ENCODE measurements at places on chromosomes 13 and 19. TPM values are rescaled to one million over a fixed set of nuclear protein-coding genes. Genes with fewer than 3 reads are reported as not detected.

GRCh38 chr13:36214163-36214921 is at the start of gene SOHLH2:
Gene SOHLH2, minus strand, starts transcription at chr13:36214556. Its CDS starts 30 bp downstream, at chr13:36214526.
- DNase-seq: no peak

GRCh38 chr13:48560657-48561337 is 27.9 kb upstream of the RCBTB2 start:
- DNase-seq: no peak

KLK14 gene
- total RNA-seq: not detected

TMEM255B gene
- 7.4 TPM for total RNA-seq

DNA sequence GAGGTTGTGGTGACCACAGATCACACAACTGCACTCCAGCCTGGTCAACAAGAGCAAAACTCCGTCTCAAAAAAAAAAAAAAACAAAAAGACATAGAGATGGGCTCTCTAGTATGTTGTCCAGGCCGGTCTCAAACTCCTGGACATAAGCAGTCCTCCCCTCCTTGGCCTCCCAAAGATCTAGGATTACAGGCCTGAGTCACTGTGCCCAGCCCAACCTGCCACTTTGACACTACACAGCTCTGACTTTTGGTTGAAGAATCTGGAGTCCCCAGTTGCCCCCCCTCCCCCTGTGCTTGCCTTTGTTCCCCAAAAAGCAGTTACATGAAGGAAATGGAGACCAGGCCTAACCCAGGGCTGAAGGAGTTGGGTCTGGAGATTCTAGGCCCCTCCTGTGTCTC is 12.9 kb downstream of the CARM1 start:
- DNase-seq: peak; percentile 75

GRCh38 chr13:102536196-102536595 is 60.6 kb upstream of the TPP2 start:
- no peak for DNase-seq

DNA sequence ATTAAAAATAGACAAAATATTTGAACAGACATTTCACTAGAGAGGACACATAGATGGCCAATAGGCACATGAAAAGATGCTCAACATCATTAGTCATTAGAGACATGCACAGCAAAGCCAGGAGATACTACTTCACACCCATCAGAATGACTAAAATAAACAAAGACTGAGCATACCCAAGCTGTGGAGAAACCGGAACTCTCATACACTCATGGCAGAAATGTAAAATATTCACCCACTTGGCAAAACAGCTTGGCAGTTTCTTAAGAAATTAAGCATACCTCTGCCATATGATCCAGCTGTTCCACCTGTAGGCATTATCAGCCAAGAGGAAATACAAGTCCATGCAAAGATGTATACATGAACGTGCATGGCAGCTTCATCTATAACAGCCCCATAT is 213.4 kb downstream of the TSHZ3 start:
- DNase-seq: peak; percentile 60

DNA sequence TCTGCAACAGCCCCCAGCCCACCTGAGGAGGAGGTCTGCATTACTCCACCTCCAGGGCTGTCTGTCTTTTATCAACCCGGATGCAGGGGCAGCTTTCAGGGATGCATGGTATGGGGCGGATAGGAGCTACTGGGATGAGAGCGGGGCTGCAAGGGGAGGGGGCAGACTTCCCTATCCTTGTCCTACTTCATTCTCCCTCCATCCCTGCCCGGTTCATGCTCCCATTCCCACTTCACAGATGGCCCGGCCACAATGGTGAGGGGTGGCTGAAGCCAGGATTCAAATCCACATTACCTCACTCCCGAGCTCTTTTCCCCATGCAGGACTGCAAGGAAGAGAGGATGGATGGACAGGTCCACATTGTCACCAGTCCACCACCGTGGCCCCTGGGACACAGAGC is 40.5 kb upstream of the VSTM2B start:
- DNase-seq: no peak

- no peak for DNase-seq
Measured at GRCh38 chr13:112986470-112986869, 17.5 kb downstream of the MCF2L start.

- no peak for DNase-seq
Measured at GRCh38 chr13:46609726-46610125, 56.8 kb downstream of the LRCH1 start.

DNA sequence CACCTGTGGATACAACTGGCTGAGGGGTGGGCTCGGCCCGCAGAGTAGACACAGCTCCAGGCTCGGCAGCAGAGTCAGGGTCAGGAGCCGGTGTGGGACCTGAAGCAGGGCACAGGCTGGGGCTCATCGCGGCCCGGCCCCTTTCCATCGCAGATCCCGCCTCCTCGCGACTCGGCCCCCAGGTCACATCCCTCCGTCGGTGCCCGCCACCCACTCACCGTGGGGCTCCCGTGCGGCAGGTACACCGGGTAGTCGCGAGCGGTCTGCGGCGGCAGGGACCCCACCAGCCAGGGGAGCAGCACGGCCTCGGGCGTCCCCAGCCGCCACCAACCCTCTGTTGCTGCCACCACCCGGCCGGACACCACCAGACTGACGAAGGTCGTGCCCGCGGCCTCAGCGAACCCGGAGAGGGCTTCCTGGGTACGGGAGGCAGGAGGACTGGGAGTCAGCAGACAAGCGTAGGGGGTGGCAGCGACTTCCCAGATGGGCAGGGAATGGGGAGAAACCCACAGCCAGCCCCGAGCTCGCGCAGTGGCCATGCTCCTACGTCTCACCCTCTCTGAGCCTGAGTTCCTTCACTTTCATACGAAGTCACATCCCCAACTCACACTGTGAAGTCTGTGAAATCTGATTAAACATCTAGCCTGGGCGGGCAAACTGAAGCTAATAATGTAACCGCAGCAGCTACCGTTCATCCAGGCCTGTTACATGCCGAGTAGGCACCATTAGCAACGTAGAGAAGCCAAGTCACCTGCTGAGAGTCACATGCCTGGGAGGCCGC is 3.7 kb downstream of the FUZ start:
- DNase-seq: no peak

GRCh38 chr13:60851378-60851777 is 454.4 kb downstream of the TDRD3 start:
- DNase-seq: no peak

DNA sequence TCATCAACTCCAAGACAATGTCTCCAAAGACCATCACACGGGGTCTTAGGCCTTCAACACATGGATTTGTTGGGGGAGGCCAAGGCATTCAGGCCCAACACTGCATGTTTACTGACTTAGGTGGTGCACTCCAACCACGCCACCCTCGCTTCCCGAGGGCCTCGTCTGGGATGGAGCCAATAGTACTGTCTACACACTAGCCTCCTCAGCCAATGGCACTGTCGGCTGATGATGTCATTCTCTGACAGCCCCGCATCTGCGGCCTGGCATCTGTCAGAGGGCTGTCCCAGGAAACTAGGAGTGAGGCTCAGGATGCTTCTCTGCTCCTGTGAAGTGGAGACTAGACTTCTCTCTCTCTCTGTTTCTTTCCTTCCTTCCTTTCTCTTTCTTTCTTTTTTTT is 96.6 kb downstream of the TEX26 start:
- DNase-seq: no peak

GRCh38 chr19:18280247-18281081 is 958 bp downstream of the JUND start:
- DNase-seq: peak; percentile 84

GRCh38 chr19:27793128-27793643 is 1419.8 kb downstream of the UQCRFS1 start:
- DNase-seq: peak; percentile 84

GRCh38 chr19:40261631-40262030 is 23.5 kb downstream of the AKT2 start:
- DNase-seq: no peak

C19orf18 gene
- total RNA-seq: not detected

- DNase-seq: peak; percentile 55
Measured at GRCh38 chr19:18340990-18341868, 831 bp downstream of the PGPEP1 start.

- no peak for DNase-seq
Measured at GRCh38 chr13:23771552-23771951, 117.6 kb downstream of the MIPEP start.

KRTDAP gene
- total RNA-seq: not detected

HCN2 gene
- 1.9 TPM for total RNA-seq

DNA sequence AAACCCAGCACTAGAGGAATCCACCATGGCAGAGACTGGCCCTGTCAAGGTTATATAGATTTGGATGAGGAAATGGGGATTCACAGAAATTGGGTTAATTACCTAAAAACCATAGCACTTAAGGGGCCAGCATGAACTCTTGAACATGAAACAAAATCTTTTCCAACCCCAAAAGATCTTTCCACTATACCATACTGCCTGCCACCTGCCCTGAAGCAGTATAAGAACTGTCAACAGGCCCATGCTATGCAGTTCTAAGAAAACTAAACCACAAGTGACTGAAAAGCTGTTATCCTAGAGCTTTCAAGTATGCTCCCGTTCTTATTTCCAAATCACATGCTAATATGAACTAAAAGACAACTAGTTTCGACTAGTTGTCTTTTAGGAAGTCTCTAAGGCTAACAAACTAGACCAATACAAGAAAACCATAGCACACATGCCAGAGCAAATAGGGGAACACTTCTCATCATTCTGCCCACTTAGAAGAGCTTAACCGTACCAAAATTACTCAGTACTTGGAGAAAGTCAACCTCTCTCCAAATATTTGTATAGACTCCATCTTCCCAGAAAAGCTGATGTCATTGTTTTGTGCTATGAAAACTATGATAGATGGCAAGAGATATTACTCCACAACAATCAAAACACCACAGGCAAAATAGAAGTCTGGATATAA is 27.5 kb downstream of the HSPH1 start:
- DNase-seq: no peak

DNA sequence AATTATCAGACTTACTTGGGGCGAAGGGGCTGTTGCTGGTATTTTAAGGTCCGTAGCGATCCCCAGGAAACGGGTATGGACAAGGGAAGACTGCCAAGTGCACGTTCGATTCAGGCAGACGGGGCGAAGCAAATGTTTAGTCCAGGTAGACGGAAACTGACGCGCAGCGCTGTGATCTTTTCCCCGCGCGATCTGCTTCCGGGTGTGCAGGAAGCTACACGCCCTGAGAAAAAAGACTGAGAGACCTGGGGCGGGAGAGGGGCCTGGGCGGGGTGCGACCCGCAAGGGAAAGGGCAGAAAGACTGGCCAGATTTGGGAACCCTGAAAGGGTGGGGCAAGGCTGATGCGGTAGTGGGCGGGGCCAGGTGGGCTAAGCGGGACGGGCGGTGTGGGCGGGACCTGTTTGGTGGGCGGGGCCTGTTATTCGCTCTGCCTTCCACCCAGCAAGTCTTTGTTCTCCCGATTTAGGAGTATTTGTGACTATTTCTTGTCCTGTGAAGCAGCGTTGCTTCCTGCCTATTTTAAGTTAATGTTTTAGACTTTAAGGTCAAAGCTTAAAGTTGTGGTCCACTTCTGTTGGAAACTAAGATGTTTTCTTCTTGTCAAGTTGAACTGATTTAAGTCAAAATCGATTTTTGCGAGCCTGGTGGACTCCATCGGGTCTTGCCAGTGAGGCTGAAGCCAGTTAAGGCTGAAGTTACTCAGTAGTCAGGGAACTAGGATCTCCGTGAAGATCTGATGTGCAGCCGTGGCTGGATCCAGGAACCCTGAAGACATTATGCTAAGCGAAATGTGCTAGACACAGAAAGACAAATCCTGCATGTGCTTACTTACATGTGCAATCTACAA is at the start of gene ZNF836:
Gene ZNF836 (minus strand): TSS at position 301 of the 849 bp plus-strand sequence. CDS start 3,549 bp downstream, outside the sequence.
- peak; percentile 63 for DNase-seq

DNA sequence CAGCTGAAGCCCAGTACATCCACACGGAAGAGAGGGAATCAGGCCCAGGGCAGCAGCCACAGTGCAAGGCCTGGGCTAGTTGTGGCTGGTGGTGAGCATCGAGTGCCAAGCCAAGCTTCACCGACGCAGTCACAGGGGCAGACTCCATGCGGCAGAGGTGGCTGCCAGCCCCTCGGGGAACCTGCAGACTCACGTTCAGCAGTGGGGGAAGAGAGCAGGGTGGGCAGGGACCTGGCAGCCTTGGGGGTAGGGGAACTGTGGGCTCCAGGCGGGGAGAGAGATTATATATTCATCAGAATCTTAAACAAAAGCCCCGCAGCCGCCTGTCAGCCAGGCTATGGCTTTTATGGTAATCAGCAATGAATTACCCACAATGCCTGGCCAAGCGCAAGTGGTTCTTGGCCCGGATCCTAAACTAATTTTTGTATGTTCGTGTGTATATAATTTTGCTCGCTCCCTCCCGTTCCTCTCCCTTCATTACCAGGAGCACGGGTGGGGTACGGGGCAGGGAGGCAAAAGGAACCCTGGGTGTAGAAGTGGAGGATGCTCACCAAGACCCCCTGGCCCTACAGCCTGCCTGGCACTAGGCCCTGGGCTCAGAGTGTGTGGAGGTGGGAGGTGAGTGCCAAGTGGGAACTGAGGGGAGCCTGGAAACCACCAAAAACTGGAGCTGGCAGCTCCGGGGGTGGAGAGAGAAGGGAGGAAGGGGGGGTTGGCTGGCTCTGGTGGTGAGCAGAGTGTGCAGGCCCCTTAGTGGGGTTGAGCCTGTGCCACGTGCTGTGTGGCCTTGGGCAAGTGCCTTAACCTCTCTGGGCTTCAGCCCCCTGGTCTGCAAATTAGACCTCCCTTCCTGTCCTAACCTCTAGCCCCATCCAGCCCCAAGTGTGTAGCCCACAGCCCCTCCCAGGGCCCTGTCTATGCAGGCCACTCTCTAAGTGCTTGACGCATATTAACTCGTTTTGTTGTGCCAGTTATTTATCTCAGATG is 31.9 kb downstream of the PTPRS start:
- peak; percentile 63 for DNase-seq

IFNL1 gene
- not detected for total RNA-seq

GRCh38 chr19:377801-378581 is 31.0 kb downstream of the C2CD4C start:
- DNase-seq: no peak

- no peak for DNase-seq
Measured at GRCh38 chr13:113822266-113822665, 41.6 kb downstream of the GAS6 start.

DNA sequence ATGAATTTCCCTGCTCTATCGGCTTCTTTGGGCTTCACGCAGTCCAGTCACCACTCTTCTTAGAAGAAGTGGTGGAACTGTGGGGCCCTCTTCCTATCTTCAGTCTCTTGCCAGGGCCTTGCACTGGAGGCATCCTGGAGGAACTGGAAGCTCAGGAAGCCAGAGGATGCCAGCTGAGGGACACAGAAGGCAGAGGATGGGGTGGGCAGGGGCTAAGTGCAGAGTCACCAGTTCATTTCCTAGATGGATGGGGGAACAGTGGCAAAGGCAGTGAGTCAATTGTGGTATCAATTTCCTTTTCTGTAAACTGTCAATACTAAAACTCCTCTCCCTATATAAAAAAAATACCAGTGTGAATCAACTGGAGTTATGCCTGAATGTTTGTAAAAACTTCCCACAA is 419.7 kb downstream of the KLF12 start:
- DNase-seq: no peak

GRCh38 chr19:50317115-50317514 is 12.1 kb downstream of the KCNC3 start:
- DNase-seq: no peak

ZNF536 gene
- not detected for total RNA-seq

TMEM59L gene
- total RNA-seq: 0.26 TPM

GJB6 gene
- not detected for total RNA-seq

CILP2 gene
- 0.06 TPM for total RNA-seq

Measured in LHCN-M2 (cell line).